ENCODE measurements at places on chromosomes 13 and 19.

DNA sequence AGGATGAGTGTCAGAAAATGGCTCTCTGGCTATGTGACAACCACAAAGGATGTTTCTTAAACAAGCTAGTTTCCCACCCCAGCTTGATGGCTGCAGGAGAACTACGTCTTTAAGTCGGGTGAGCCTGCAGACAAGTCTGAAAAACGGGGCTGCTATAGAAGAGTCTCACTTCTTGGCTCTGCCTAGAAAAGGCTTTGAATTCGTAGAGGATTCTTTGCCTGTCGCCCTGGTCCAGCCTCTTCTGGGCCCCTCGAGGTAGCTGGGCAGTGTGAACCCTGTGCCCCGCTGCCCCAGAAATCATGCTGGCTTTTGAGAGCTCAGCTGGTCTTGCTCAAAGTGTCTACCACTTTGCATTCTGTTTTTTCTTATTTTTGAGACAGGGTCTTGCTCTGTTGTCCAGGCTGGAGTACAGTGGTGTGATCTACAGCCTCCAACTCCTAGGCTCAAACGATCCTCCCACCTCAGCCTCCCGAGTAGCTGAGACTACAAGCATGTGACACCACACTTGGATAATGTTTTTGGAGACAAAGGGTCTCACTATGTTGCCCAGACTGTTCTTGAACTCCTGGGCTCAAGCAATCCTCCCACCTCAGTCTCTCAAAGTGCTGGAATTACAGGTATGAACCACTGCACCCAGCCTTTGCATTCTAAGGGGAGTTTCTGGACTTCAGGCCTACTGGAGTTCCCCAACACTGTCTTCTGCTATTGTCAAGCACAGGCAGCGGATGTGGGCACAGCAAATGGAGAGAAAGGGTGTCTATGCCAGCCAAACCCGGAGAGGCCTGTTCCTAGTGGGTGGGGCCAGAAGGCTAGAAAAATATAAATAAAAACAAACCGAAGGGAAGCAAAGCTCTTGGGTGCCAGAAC lies 6.5 kb downstream of the CEBPA start:
- DNase-seq, result no peak

- DNase-seq, result no peak
Measured at GRCh38 chr19:49148044-49148682, 7.0 kb downstream of the HRC start.

DNA sequence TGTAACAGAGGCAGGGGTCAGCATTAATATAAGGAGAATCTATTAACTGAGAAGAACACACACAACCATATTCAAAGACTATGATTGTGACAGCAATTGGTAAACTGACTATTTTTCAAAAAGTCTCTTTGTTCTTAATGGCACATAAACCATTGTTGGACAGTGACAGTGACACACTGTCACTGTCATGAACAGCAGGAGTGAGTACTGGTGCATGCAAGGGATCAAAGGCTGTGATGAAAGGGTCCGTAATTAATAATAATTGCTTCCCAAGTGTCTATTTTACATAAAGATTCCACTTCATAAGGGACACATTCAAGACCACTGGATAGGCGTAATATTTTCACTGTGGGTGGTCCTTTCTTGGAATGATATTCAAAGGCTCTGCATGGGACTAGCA lies 50.7 kb downstream of the LHFPL6 start:
- no peak for DNase-seq

GRCh38 chr19:13189600-13189999 lies 39.4 kb downstream of the IER2 start:
- DNase-seq, result no peak

DNA sequence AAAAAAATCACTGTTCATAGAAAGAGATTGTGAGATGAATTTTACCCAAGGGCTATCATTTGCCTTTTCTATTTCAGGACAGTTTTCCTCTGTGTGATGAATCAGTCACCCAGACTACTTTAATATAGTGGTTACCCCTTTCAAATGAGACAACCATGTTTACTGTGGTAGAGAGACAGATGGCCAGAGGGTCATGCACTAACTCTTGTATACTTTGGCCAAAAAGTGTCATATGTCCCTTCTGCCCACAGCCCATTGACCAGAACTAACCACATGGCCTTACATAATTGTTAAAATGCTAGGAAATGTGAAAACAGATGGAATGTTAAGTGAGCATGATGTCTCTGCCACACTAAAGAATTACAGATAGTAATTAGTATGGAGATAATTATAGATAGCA lies 498.7 kb downstream of the DACH1 start:
- DNase-seq, result no peak

- peak; percentile 100 for DNase-seq
Measured at GRCh38 chr19:7871437-7872305, 2.5 kb downstream of the PRR36 start.

- no peak for DNase-seq
Measured at GRCh38 chr13:109162248-109163036, 533.0 kb downstream of the MYO16 start.

GRCh38 chr19:56671613-56671994 lies at the start of gene ZNF835:
Gene ZNF835, minus strand, starts transcription at chr19:56671757. Its CDS starts 6,559 bp downstream, at chr19:56665198.
- DNase-seq, result no peak

GRCh38 chr13:25276748-25277147 lies 10.5 kb downstream of the MTMR6 start:
- no peak for DNase-seq

DNA sequence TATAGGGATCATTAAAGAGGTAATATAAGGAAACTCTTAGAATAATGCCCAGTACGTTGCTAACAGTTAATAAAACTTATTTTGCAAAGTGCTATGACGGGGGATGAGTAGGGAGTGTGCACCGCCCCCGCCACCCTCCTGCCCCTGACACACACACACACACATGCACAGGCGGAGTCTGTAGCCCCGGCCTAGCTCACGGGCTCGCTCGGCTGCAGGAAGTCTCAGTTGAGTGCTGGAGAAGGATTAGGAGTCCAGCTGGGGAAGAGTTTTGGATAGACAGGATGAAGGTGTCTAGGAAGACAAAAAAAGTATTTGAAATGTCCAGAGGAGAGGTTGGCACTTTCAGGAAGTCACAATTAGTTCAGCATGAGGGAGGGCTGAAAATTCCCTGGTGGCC lies 21.5 kb downstream of the GSX1 start:
- no peak for DNase-seq

- DNase-seq, result no peak
Measured at GRCh38 chr13:24605923-24606372, 74.3 kb upstream of the ATP12A start.

GRCh38 chr13:108269601-108270328 lies at the start of gene TNFSF13B:
Gene TNFSF13B, plus strand, starts transcription at chr13:108269718. Its CDS starts 178 bp downstream, at chr13:108269896.
- peak; percentile 30 for DNase-seq

- no peak for DNase-seq
Measured at GRCh38 chr19:42494321-42494720, 34.0 kb downstream of the CEACAM1 start.

DNA sequence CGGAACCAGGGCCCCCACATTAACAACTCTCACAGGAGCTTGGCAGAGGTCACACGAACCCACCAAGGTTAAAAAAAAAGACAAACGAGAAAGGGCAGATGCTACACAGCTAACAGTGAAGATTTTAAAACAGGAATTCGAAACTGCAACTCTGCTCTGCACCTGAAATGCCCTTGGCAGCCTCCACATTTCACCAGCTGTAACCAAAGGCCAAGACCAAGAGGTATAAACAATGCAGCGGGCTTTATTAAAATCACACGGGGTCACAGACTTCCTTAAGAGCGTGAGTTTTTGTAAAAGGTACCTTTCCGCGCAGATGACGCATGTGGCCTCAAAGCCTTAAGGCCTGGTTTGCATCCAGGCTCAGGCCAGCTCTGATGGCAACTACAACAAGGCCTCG lies 88.2 kb downstream of the STK24 start:
- DNase-seq, result no peak

DNA sequence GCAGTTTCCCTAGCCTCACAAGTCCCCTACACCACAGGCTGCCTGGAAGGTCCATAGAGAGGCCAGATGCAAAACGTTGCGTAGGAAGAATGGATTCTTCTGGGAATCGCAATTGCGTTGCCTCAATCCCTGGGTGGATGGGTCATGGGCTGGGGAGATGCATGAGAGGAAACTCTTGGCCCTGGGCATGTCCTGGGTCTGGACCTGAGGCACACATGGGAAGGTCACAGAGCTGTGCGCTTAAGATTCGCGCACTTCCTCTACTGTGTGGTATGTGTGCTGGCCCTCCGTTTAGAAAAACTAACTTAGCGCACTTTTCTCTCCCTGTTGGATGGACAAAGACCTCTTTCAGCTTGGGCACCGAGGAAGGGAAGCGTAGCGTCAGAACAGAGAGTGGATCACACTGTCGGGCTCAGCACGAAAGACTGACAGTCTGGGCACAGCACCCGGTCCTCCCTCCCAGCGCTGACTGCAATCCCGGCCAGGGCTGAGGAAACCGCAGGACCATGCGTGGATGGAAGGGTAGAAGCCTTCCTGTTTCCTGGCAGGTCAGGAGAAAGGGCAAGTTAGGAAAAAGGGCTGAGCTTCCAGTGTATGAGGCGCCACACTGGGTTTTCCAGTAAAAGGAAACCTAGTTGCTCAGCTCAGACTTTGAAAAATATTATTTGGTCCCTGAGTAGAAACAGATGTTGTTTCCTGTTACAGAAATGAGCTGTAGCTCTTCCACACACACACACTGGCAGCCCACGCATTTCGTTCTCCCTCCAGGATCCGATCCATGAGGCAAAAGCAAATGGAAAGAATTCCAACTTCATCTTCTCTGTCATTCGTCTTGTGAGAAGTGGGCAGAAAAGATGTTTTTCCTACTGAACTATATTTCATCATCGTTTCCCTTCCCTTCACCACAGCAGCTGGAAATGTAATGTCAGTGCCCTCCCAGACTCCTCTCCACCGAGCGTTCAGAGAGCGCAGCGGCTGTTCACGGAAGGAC lies 86.0 kb downstream of the ING1 start:
- no peak for DNase-seq

DNA sequence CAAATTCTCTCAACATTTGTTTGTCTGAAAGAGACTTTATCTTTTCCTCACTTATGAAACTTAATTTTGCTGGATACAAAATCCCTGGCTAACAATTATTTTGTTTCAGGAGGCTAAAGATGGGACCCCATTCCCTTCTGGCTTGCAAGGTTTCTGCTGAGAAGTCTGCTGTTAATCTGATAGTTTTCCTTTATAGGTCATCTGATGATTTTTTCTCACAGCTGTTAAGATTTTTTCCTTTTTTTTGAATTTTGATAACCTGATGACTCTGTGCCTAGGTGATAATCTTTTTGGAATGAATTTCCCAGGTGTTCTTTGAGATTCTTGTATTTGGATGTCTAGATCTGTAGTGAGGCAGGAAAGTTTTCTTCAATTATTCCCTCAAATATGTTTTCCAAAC lies 2661.4 kb downstream of the PCDH9 start:
- no peak for DNase-seq

DNA sequence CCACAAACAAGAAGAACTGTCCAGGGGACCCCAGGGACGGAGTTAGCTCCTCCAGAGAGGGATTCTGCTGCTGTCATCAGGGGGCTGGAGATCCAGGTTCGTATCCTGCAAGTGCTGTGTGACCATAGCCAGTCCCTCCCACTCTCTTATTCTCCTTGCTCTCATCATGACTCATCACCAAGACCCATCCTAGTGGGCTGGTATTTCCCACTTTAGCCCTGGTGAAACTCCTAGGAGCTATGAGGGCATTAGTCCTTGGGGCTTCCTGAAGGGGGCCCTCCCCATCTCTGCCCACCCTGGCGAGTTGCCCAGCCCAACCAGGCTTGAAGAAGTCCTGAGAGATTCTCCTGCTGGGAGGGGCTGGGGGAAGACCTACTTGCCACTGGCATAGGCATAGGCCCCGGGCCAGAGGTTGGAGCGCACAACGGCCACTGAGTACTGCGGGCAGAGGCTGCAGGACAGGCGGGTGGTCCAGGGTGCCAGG lies 7.5 kb upstream of the DMWD start:
- DNase-seq, result no peak

DNA sequence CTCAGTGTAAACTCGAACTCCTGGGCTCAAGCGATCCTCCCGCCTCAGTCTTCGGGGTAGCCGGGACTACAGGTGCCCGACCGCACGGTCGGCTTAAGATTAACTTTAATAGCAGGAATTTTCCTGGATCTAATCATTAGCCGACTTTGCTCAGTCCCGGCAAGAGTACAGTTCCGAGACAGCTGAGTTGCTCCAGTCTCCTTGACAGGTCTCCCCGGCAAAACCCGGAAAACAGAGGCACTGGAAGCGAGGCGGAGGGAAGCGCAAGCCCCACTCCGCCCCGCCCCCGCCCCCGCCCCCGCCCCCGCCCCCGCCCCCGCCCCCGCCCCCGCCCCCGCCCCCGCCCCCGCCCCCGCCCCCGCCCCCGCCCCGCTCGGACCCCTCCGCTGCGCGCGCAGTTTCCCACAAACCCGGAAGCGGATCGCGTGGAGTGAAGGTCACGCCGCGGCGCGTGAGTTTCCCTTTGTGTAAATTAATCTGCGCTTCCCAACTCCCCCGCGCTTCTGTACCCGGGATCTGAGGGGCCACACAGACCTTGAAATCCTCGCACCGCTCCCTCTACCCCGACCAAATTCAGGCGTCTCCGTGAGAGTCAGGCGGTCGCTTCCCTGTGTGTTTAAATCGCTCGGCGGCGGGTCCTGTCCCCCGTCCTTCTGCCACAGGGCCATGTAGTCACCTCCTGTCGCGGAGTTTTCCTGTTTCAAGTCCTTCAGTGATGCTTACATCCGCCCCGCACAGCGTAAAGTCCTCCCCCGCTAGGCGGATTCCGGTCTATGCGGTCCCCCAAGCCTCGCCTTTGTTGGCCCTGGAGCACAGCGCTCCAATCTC lies at the start of gene ZNF480:
Gene ZNF480 (plus strand): TSS at position 397 of the 828 bp plus-strand sequence. CDS start 3,244 bp downstream, outside the sequence.
- peak; percentile 81 for DNase-seq

- no peak for DNase-seq
Measured at GRCh38 chr19:46732172-46732938, 13.5 kb upstream of the FKRP start.

DNA sequence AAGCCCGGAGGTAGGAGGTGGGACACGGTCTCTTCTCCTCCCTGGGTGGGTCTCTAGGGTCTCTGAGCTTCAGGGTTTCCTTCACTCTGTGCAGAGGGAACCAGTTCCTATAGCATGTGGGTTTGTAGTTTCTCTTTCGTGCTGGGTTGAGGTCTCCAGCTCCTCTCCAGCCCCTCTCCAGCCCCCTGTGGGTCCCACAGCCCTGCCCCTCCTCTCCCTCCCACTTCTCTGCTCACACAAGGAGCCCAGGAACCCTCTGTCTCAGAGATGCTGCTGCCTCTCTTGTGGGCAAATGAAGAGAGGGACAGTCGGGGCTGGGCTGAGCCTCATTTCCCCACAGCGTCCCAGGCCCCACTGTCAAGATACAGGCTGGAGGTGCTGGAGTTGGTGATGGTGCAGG lies 1.4 kb downstream of the SIGLEC7 start:
- DNase-seq, result no peak

DNA sequence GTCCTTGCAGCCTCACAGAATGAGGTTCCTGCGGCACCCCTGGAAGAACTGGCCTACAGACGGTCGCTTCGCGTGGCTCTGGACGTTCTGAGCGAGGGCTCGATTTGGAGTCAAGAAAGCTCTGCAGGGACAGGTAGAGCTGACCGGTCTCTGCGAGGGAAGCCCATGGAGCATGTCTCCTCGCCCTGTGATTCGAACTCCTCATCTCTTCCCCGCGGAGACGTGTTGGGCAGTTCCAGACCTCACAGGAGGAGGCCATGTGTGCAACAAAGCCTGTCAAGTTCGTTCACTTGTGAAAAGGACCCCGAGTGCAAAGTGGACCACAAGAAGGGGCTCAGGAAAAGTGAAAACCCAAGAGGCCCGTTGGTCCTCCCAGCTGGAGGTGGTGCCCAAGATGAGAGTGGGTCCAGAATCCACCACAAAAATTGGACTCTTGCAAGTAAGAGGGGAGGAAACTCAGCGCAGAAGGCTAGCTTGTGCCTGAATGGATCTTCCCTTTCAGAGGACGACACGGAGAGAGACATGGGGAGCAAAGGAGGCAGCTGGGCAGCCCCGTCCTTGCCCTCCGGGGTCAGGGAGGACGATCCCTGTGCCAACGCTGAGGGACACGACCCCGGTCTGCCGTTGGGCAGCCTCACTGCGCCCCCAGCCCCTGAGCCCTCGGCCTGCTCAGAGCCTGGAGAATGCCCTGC lies 23.4 kb upstream of the NDUFS7 start:
- no peak for DNase-seq

Data from nephron progenitor cell (in vitro differentiated cells).